ENCODE measurements at places on chromosomes 2 and 18.

- no peak for DNase-seq
Observed at GRCh38 chr2:201483342-201483741, 31.8 kb downstream of the STRADB start.

DNA sequence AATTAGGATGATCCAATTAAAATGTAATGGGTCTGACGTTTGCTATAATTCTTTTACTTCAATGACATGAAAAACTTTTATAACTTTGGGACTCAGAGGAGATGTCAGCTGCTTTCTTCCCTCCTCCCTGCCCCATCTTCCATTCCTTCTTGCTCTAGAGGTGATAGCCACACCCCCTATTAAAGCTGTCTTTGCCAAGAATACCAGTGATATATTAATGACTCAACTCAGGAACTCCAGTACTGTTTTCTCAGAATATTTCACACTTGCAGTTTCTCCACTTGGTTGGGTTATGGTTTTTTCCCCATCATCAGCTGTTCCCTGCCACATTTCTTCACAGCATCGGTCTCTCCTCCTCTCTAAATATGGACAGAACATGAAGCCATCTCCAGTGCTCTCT is 184.0 kb downstream of the KCNE4 start:
- DNase-seq, result no peak

DNA sequence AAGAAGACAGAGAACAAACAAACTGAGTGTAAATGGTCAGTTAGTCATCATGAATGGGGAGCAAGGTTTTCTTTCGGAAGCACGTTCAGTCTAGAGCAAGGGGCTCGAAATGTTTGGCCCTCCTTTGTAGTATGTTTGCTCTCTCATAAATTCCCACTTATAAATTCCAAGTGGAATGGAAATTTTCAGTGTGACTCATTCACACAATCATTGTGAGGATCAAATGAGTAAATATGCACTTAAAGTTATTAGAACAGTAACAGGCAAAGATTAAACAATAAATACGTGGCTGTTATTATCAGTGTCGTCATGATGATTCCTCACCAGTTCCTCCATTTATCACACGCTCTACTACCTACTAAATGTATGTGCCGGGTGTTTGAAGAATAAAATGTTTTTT is 10.5 kb downstream of the CNGA3 start:
- no peak for DNase-seq

DNA sequence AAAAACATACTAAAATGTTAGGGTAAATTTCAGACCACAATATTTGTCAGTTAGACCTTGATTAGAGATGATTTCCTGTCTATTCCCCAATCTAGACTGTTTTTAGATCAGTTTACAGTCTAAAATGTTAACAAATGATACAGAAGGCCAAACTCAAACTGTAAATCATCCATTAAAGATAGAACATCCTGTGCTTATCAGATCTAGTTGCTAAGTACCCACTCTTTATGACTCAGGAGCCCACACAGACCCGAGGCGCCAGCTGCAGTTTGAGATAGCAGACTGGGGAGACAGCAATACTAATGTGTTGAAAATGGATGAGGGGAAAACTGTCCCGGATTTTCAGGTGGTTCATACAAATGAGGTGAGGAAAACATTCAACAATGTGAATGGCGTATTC is 113.3 kb downstream of the SCG2 start:
- DNase-seq, result no peak
